Neuronal stem cell (in vitro differentiated cells): ENCODE measurements at places on chromosomes 13 and 19.

DNA sequence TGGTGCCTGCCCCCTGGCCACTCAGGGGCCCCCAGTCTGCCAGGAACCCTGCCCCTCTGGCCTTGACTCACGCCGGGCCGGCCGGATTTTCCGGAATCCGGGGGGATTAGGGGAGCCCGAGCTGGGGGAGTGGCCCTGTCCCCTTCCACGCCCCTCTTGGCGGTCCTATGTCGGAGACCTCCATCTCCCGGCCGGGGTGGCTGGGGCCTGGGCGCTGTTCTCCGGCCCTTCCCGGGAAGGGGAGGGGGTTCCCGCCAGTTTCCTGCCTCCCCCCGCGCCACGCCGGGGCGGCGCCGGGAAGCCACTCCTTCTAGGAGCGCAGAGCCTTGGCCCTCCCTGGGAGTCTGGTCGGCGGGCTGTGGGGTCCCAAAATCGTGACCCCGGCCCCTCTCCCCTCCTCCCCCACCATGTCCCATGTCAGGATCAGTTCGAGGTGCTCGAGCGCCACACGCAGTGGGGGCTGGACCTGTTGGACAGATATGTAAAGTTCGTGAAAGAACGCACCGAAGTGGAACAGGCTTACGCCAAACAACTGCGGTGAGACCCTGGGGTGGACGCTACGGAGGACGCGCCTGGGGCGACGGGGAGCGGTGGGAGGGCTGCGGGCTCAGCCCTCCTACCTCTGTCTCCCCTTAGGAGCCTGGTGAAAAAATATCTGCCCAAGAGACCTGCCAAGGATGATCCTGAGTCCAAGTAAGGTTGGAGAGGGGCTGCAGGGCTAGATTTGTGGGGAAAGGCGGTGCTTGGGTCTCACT is 1.3 kb downstream of the TRIP10 start:
- peak; percentile 67 for DNase-seq

- no peak for DNase-seq
These were observed 38.5 kb upstream of the MAB21L1 start for GRCh38 chr13:35514801-35515502.

DNA sequence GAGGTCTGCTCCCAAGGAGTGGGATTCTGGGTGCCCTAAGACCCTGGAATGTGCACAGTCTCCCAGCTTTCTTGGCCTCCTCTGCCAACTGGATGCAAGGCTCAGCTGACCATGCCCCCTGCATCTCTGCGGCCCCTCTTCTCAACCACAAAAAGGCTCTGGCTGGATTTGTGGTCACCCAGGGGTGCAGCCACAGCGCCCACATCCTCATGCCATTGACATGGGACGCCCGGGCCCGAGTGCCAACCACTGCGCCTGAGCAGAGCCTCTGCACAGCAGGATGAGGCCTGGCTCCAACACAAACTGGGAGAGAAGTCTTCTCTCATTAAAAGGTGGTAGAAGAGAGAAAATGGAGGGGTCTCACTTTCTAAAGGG is 103.5 kb downstream of the FOXO1 start:
- no peak for DNase-seq

DNA sequence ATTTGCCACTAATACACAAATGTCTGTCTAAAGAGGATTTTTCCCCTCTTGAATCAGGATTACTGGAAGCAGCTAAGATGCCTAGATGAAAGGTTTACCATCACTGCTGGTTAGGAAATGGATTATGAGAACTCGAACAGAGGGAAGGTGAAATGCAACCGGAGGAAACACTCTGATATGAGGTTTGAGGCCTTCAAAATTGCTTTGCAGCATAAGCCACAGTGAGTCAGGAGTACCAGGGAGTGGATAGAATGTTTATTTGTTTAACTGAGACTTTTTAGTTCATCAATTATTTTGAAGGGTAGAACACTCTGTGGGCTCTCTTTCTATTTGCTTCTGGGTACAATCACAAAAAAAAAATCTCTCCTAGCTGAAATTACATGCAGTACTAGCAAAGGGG is 18.1 kb downstream of the CDADC1 start:
- no peak for DNase-seq

DNA sequence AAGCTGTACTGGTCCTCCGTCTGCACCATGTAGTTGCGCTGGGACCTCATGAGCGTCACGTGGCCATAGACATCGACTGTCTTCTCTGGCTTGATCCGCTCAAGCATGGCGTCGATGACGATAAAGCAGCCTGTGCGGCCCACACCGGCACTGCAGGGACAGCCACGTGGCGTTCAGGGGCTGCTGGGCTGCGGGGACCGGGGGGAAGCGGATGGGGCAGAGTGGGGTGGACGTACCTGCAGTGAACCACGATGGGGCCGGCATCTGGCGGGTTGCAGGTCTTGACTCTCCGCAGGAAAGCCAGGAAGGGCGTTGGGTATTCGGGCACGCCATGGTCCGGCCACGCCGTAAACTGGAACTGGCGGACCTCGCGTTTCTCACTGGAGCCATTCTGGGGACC is 128.5 kb downstream of the PTPRS start:
- no peak for DNase-seq

- peak; percentile 43 for DNase-seq
These were observed at the start of gene CACNG6 for GRCh38 chr19:53991224-53992113. Gene CACNG6 (plus strand): TSS chr19:53991637. CDS start chr19:53992878, 1,241 bp downstream.

DNA sequence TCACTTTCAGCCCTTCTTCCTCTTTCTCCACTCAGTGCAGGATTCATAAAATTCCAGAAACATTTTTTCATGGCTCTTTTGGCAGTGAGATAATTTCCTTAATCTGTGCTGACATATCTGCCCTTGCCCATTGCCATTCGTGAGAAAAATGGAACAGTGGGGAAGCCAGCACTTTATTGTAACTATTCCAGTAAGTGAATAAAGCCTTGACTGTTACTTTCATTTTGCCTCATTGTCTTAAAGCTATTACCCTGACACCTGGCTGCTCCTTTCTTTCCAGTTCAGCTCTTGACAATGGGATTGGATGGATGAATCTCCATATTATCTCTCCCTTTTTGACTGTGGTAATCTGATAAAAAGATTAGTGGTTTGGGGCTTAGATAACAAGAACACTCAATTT is 1068.1 kb upstream of the PCDH20 start:
- DNase-seq, result no peak

- DNase-seq, result no peak
These were observed 13.8 kb downstream of the PAK4 start for GRCh38 chr19:39139305-39139874.

- no peak for DNase-seq
These were observed 67.8 kb upstream of the SERTM1 start for GRCh38 chr13:36606060-36606459.

DNA sequence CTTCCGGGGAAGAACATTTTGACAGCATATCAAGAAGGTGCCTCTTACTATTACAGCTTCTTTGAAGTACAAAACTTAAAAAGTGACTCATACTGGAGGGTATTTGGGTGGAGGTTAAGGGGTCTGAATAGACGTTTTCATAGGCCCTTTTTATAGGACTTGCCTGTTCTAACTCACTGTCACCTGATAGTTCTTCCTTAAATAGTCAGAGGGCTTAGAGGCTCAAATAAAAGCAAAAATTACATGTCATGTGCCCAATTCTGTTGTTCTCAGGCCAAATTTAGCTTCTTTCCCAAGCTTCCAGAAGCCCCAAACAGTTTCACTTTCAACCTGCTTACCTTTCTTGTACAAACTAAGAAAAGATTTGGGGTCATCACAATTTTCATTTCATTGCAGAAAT is 16.1 kb upstream of the SLC46A3 start:
- DNase-seq, result no peak

DNA sequence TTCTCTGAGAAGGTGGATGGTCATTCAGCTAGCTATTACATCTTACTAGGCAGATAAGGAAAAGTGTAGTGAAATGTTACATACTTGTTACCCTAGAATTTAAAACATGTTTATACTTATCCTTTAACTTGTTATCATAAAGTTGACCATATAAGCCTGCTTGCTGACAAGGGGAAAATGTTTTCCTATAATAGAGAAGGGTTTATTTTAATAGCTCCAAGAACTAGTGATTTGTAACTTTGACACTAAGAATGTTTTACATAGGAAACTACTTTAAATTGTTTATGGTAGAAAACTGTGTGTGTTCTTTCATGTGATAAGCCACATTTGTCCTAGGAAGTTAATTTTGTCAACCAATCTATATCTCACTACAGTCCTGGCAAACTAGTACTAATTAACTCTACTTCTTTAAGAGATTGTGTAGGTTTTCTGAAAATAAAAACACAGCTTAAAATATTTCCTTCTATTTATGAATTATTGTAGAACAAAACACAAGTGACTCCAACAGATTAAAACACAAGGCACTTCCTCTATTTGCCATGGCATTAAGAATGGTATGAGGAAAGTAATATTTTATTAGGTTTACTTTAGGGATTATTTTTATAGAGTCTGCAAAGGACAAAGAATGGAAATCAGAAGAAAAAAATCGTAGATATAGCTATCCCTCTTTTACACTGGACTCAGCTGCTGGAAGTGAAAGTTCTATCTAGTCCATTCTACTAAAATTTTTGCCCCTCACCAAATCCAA is 233.3 kb upstream of the NBEA start:
- no peak for DNase-seq

DNA sequence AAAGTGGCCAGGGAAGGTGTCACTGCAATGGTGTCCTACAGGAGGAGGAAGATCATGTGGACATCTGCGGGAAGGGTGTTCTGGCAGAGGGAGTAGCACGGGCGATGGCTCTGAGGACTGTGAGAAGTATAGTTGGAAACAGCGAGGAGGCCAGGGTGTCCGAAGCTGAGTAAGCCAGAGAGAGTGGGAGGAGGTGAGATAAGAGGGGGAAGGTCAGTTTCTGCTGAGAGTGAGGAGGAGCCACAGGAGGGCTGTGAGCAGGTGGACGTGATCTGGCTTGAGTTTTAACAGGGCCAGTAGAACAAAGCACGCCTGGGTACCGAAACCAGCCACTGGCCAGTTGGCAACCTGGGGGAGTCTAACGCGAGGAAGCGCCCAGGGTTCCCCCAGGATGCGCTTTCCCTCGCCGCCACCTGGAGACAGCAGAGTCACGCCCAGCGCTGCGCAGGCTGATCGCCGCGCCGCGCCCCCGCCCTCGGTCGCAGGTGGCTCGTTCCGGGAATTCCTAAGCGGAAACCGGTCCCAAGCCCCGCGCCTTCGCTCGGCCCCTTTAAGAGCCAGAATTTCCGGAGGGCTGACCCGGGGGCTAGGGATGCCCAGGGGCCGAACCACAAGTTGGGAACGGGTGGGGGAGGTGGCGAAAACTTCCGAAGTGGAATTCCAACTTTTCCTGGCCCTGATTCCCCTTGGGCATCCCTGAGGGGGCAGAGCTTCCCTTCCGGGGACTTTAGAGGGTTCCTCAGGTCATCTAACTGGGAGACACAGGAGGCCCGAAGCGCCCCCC is 1.1 kb upstream of the LSR start:
- DNase-seq, result peak; percentile 88

GRCh38 chr13:109897988-109898624 is 111.7 kb upstream of the IRS2 start:
- DNase-seq, result no peak

DNA sequence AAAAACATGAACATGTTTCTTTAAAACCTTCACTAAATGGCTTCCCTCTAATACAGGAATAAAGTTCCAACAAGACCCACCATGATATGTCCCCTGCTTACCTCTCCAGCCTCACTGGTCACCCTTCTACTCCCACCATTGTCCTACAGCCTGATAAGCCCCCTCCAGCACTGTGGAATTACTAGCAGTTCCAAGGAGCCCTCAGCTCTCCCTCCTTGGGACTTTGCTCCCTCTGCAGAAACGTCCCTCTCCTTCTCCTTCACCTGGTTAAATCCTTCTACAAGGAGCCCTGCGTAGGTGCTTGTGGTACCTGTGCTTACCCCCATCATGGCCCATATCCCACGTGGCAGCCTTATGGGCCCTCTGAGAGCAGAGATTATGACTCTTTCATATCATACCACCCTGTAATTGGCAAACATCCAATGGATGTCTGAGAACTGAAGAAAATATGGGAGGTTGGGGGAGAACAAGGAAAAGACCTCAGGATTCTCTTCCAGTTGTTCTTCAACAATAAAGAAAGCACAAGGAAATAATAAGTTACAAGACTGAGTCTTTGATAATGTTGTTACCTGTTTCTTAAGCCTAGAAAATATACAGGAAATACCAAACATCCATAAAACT is 26.1 kb upstream of the DOCK9 start:
- DNase-seq, result no peak

GRCh38 chr13:99014522-99014921 is 36.7 kb upstream of the DOCK9 start:
- DNase-seq, result no peak

DNA sequence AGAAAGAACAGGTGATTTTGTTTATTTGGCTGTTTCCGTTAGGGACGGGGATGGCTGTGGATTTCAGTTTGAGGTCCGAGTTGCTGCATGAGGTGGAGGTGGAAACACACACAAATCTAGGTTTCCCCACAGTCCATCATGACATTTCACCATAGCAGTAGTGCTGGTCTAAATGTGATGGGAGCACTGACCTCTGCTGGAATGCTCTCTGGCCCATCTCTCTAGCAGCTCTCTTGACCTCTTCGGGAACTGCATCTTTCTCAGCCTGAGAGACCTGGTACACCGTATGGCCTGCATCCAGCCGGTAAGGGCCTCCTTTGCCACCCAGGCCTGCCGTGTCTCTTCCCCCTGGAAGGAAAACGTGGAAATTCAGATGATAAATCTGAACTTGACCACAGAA is 154.0 kb downstream of the RGCC start:
- DNase-seq, result no peak

DNA sequence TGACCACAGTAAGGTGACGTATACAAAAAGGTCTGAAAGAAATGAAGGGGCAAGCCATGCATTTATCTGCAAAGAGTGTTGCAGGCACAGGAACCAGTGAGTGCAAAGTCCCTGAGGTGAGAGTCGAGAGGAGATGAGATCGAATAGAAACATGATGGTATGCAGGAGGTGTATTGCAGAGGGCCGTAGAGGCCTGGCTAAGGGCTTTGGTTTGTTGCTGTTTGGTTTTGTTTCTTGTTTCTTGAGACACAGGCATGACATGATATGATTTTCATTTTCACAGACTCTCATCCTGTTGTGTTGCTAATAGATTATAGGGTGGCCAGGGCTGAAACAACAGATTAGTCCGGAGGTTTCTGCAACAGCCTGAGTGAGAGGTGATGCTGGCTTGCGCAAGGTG is 80.4 kb downstream of the HSPH1 start:
- no peak for DNase-seq

DNA sequence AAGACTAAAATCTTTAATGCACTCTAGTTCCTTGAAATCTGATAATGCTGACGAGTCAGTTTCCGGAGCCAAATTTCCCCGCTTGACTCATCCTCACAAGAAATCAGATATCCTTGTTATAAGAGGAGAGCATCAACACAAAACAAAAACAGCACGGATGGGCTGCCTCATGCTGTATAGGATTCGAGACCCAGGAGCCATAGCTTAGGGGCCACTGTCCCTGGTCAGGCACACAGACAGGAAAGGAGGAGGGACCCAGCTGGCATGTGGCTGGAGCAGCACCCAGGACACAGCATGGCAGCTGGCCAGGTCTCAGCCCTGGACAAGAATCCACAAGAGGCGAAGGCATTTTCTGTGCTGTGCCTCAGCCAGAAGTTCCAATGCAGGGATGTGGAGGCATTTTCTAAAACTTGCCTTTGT is 110.2 kb upstream of the SPATA13 start:
- DNase-seq, result no peak
